Panc1 (cell line): ENCODE measurements at places on chromosomes 6 and 20.

DNA sequence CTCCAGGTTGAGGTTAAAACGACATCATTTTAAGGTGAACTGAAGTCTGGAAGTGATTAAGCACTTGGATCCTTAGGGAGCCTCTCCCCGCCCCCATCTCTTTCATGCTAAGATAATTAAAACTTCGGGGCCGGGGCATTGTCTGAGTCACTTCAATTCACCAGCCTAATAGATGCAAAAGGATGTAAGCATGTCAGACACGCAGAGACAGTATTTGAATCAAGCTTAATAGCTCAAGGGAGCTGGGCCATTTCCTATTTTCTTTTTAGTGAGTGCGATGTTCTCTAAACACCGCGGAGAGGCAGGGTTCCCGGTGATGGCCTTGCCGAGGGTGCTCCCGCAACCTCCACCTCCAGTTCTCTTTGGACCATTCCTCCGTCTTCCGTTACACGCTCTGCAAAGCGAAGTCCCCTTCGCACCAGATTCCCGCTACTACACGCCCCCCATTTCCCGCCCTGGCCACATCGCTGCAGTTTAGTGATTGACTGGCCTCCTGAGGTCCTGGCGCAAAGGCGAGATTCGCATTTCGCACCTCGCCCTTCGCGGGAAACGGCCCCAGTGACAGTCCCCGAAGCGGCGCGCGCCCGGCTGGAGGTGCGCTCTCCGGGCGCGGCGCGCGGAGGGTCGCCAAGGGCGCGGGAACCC, 516 bp upstream of the IRF4 start:
- DNase-seq: no peak

DNA sequence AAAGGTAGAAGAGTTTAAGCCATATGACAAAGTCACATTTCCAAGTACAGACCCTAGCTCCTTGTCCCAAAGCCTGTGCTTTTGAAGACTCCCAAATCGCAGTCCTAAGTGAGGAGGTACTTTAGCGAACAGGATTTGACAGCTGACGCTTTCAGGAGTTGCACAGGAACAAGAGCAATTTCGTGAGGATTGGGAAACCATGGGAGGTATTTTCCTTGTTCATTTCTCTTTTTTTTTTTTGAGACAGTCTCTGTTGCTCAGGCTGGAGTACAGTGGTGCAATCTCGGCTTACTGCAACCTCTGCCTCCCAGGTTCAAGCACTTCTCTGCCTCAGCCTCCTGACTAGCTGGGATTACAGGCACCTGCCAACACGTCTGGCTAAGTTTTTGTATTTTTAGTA, 150.6 kb downstream of the MTHFD1L start:
- no peak for DNase-seq

DNA sequence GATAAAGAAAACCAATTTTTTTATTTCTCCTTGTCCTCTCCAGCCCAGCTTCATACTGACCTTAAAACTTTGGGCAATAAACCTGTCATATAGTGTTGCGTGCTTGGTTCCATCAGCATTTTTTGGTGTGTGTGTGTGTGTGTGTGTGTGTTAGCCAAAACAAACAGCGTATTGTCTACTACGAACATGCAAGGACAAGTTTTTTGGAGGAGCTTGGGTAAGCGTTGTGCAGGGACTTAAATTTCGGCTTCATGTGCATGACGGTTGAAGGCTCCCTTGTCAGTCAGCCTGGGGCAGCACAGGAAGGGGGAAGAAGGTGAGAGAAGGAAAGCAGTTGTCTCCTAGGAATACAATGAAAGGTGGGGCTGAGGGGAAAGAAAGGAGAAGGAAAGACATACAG, 62.0 kb upstream of the PAX1 start:
- no peak for DNase-seq

GRCh38 chr6:88865275-88865674, 98.1 kb downstream of the RNGTT start:
- DNase-seq: no peak

- no peak for DNase-seq
Observed at GRCh38 chr6:46821458-46821881, 28.3 kb downstream of the MEP1A start.

DNA sequence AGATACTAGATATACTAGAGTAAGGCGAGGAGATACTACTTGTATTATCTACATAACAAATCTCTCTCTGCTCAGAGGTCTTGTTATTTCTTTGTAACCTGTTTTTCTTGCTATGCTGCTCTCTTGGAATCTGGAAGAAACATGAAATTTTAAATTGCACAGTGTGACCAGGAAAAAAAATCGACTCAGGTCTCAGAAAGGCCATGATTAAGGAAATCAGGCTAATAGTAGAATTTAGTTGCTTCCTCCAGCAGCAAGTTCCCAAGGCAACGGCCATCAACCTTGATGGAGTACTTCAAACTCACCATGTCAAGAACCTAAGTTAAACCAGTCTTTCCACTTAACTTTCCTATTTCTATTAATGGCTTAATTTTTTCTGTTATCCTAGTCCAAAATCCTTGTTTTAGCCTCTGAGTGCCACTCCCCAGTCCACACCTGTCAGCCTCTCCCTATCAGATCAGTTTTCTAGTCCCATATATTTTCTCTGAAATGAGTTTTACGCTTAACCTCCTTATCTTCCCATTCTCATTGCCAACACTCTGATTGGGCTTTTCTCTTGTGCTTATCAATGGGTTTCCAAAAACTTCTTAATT, 87.7 kb upstream of the BEND3 start:
- no peak for DNase-seq

- DNase-seq: no peak
Observed at GRCh38 chr6:133170602-133171001, 70.6 kb upstream of the EYA4 start.

- DNase-seq: no peak
Observed at GRCh38 chr6:105430685-105431084, 27.8 kb upstream of the PREP start.
